ENCODE measurements at places on chromosomes 2 and 18.

DNA sequence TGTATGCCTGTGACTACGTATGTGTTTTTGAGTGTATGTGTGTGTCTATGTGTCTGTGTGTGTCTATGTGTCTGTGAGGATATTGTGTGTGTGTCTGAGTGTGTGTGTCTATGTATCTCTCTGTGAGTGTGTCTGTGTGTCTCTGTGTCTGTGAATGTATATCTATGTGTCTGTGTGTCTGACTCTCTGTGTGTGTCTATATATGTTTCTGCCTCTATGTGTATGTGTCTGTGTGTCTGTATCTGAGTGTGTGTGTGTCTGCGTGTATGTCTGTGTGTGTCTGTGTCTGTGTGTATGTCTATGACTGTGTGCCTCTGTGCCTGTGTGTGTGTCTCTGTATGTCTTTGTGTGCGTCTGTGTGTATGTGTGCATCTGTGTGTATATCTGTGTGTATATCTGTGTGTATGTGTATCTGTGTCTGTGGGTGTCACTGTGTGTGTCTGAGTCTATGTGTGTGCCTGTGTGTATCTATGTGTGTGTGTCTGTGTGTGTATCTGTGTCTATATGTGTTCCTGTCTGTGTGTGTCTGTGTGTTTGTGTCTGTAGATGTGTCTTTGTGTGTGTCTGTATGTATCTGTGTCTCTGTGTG lies 172.7 kb downstream of the MYCN start:
- DNase-seq = no peak

DNA sequence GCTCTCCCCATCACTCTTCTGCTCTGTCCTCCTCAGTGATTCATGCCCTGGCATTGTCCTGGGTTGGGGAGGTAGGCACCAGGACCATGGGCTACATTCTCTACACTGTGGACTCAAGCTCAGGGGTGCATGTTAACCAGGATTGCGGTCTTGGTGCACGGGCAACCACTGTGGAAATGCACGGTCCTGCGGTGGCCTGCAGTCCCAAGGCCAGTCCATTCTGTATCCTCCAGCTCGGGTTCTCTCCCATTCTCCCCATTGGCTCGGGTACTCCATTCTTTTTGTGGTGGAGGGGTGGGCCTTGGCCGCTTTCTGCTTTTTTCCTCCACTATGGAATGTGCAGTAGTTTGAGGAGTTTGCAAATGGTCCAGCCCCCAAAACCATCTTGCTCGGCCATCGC lies 215.0 kb upstream of the MYT1L start:
- DNase-seq = no peak

- DNase-seq = no peak
These were observed 16.2 kb downstream of the CAD start for GRCh38 chr2:27233341-27233740.

GRCh38 chr2:111919365-111919764 lies 21.0 kb downstream of the MERTK start:
- DNase-seq = no peak

DNA sequence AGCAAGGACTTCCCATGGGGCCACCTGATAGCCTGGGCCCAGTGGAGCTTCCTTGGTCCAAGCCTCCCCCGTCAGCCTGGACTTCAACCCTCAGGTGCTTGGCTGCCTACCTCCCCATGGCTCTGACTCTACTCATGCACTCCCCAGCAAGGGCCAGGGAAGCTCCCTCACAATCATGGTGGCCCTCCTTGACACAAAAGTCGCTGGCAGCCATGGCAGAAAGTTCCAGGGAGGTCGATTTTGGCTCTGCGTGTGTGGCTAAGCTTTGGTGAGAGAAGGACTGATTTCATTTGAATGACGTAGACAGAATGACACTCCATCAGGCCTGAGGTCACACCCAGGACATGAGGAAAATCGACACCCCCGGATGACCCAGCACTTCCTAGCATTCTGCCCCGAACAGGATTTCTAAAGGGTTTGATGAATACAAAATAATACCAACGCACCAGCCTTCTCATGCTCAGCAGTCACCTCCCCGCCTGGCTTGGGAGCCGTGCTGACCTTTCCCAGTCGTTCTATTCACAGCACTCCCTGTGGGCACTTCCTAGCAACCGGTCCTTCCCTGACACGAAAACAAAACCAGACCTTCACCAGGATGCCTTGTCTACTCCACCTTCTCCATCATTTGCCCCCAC lies 52.7 kb downstream of the LBH start:
- DNase-seq = no peak

All from H1 (cell line).